Stimulated activated CD8-positive, alpha-beta memory T cell treated with anti-CD3 and anti-CD28 coated beads, Interleukin-15, amount 100 ng/mL, for 24 hours (primary cell): ENCODE measurements at places on chromosomes 16 and 17.

DNA sequence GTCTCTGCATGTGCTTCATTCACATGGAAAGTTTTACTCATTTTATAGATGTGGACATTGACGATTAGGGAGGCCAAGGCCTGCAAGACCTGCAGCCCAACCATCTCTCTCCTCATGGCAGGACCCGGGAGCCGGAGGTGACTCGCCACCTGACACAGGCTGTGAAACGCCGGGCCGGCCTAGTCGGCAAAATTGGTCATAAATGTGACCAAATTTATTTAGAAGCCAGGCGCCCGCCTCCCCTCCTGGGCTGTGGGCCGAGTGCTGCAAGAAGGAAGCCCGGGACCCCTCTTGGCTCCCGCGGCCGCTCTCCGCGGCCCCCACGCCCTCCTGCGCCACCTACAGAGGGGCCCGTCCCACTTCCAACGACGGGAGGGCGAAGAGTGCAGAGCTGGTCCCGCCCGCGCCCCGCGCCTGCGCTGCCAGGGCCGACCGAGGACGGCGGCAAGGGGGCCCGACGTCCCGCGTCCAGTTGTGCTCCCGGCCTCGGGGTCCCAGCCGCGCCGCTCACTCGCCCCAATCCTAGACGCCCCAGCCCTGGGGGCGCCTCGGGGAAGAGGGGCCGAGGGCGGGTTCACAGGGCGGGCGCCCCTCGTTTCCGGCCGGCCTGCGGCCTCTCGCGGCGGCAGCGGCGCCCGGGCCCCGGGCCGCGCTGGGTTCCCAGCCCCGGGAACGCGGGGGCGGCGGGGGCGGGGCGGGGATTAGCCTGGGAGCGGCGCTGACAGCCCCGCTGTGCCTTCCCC, 47.5 kb downstream of the WNT3 start:
- DNase-seq = no peak

DNA sequence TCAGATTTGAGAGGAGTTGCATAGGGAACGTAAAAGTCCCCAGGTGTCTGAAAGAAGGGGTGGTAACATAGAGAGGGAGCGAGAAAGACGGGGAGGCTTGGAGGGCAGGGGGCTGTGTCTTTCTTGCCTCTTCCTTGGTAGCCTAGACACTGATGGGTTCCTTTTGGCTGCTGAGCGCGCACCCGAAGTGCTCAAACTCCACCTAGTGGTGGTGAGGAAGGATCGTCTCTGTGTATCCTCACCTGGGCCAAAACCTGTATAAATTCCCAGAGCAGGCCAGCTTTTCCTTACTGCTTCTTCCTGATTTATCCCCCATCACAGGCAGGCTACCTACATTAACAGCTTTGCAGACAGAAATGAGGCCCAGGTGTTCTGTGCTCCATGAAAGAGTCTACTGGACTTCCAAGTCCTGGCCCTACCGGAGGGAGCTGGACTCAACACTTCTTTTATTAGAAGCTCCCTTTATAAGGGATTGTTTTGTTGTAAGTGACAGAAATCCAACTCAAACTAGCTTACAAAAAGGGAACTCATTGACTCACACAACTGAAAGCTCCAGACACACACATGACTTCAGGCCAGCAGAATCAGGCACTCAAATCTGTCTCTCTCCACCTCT, 5.5 kb upstream of the SLC25A35 start:
- no peak for DNase-seq

- no peak for DNase-seq
Observed at GRCh38 chr16:901149-901548, 69.6 kb downstream of the LMF1 start.

- no peak for DNase-seq
Observed at GRCh38 chr16:75378616-75379015, 54.7 kb downstream of the CFDP1 start.

- DNase-seq = no peak
Observed at GRCh38 chr17:12545877-12546513, 119.7 kb upstream of the MYOCD start.

DNA sequence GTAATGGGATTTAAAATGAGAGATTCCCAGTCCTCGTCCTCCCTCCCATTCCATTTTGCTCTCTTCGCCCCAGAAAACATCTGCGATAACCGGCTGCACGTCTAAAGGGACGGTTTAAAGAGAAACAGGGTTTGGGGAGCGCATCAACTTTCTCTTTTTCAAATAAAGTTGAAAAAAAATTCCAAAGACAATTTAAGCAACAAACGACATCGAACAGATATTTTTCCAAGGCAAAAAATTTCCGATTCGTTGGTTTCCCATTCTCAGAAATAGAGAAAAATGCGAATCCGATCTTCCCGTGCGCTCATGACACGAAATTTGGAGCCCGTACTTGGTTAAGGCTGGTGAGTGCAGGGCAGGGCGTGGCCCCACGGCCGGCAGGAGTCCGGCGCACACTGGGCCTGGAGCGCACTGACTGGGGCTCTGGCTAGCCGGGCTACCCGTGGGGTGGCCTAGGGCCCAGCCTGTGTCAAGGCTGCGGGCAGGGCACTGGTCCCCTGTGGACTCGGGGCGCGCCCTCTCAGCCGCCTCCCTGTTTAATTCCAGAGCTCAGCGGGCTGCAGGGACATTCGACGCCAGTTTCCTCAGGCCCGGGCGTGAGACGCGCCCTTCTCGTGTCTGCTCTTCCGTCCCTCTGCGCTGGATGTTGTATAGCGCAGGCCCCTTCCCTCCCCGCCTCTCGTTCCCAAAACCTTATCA, 17.9 kb upstream of the ZFHX3 start:
- DNase-seq = no peak

DNA sequence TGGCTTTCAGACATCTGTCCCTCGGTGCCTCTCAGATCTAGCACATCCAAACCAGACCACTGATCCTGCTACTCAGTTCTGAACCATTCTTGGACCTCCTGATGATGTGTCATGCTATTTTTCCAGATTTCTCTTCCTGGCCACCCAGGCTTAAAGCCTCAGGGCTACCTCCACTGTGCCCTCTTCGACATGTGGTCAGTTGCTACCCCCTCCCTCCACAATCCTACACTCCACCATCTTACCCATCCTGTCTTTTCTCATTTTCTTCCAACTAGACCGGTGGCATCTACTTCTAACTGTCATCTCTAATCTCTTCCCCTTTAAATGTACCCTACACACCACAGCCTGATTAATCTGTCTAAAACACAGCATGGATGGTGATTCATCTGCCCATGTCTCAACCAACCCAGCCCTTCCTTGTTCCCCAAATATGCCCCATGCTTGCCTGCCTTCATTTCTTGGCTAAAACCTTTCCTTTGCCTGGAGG, 478.6 kb downstream of the SLC39A11 start:
- DNase-seq = no peak

DNA sequence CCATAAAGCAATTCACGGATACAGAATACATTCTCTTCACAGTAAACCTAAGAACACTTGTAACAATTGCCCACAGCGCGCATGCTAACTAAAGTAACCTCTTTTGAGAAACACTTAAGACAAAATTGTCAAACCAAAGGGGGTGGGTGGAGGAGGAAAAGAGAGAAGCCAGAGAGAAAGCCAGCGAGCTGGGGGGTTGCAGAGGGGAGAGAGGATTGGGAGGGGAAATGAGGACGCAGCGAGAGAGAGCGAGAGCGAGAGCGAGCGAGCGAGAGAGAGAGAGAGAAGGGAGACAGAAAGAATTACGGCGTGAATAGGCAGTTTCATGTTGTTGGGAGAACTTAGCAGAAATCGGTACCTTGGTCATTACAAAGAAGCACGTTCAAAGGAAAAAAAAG, 1.6 kb upstream of the HOXB7 start:
- no peak for DNase-seq

GRCh38 chr17:7893187-7893880, 4.7 kb downstream of the CHD3 start:
- DNase-seq = no peak

GRCh38 chr16:86854058-86854621, 275.8 kb downstream of the FOXL1 start:
- DNase-seq = no peak

GRCh38 chr17:33977729-33978514, 277.2 kb upstream of the CCL2 start:
- no peak for DNase-seq

- DNase-seq = no peak
Observed at GRCh38 chr17:68349157-68349556, 57.9 kb downstream of the ARSG start.

DNA sequence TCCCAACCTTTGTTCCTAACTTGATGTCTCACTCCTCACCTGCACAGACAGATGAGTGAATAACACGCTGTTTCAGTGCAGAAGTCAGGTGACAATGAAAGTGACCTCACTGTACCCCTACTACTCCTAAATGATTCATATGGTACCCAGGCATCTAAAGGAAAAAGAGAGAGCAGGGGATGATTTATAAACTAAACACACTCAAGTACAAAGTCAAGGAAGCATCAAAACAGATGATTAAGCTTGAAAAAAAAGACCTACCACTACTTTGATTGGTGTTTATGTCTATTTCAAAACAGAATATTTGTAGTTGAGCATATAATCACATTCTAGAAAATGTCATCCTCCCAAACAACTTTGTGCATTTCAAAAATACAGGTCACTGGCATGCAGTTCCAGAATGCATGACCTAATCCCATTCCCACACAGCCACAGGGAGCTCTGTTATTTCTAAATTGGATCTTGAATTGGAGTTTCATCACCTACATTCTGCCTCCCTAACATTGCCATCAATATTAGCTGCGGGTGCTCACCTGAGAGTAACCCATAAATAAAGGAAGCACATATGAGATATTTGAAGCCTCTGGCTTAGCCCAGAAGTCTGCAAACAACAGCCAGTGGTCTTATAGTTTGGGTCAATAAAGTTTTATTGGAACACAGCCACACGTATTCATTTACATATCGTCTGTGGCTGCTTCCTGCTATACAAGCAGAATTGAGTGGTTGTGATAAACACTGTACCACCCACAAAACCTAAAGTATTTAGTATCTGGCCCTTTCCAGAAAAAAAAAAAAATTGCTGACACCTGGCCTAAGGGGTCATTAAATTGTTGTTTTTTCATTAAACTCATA, 14.0 kb downstream of the HS3ST3A1 start:
- no peak for DNase-seq

GRCh38 chr17:51214920-51215319, 44.9 kb downstream of the MBTD1 start:
- DNase-seq = no peak

DNA sequence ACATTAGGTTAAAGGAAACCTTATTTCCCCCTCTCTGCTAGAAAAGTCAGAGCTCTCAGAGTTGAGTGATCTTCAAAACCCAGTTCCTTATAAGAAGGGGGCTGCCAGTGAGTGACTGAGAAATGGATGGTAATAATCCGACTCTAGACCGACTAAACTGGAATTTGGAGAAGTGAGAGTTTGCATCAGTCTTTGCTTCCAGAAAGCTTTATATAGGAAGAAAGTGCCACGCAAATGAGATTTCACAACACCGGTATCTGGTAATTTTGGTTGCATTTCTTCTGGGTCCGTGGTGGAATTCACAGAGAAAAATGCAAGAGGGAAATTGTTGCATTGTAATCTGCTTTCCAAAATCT, 271.4 kb downstream of the MAF start:
- no peak for DNase-seq

DNA sequence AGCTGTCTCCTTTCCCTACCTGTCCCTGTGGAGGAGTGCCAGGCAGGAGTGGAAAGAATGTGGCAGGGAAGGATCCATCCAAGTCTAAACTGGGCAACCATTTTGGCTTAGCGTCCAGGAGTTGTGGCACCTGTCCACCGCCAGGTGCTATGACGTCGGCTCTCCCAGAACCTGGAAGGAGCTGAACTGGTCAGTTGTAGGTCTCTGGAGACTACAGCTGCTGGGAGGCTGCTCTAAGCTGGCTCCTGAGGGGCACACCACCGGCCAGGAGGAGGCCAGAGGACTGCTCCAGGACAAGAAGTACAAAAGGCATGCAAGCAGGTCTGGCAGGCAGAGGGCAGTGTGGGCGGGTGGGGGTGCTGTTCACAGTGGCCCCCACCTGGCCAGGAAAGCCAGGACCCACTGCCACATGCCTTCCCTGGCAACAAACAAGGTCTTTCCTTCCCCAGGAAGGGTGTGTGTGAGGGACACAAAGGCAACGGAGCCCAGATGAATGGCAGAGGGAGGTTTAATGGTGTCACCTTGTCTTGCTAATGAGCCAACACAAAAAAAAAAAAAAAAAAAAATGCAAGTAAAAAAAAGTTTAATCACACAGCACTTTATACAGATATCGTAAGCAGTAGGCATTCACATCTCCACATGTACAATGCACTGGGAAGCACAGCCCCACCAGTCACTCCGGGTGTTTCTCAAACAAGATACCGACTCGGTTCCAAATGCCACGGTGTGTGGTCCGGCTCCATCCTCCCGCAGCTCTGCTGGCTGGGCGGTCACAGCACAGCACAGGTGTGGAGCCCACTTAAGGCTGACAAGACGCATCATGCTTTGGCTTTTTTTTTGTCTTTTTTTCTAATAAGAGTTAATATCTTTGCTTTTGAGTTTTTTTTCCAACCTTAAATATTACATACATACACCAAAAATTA, 4.8 kb downstream of the SPHK1 start:
- no peak for DNase-seq

- no peak for DNase-seq
Observed at GRCh38 chr16:58365623-58366022, 26.6 kb upstream of the GINS3 start.

DNA sequence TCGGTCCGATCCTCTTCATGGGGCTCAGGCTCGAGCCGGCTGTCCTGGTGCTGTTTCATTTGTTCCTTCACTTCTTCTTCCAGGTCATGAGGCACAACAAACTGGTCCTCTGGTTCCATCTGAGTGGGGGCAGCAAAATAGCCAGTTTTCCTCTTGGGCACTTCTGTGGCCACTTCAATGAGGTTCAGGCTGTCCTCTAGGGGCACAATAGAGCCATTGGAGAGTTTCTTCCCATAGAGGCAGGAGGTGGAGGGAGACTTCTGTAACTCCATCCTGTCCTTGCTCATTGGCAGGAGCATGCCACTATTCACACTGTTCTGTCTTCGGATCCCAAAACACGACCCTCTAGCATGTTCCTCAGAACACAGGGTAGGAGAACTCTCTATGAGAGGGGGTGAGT, 22.9 kb downstream of the MARVELD3 start:
- no peak for DNase-seq
